ENCODE measurements at places on chromosomes 2 and 18. TPM values are rescaled to one million over a fixed set of nuclear protein-coding genes. Genes with fewer than 3 reads are reported as not detected.

DNA sequence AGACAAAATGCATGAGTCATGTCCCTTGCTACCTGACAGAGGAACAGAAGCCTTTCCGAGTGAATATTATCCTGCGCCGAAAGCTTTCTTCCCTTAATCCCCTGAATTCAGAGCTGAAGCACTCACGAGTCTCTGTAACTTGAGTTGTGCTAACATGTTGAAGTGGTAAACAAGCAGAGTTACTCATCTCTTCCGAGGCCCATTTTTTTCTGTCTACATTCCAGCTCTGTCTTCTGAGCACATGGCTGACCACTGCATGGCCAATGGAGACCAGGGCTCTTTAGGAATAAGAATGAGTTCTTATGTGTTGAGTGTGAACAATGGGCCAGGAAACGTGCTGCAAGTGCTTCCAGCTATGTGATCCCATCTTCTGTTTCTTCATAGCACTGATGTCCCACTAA lies 73.1 kb upstream of the PID1 start:
- no peak for DNase-seq

EIF5B gene
- total RNA-seq, result 79.5 TPM

DNA sequence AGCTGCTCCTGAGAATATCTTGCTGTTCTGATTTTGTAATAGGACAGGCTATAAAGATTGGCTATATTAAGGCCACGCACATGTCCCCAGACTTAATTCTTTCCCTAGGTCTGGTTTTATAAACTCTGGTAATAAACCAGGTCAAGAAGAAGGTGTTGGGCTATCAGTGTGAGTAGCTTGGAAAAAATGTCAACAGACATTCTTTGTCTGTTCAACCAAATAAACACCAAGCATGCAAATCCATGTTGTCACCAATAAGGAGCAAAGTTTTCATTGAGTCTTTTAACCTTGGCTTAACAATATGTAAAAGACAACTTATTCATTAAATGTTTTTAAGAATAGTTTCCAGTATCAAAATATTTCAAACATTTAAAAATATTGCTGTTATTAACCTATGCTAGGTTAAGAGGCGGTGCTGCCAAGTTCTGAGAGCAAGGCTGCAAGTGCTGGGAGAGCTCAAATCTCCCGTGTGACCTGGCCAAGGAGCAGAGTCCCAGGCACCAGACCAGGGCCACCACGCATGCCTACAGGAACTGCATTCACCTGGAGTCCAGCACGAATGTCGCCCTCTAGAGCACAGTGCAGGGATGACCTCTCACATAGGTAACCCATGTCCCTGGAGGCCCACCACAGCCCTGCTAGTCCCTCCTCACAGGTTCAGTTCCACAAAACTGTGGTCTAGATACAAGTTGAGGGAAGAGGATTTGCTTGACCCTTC lies 120.5 kb upstream of the POU3F3 start:
- peak; percentile 61 for DNase-seq

DNA sequence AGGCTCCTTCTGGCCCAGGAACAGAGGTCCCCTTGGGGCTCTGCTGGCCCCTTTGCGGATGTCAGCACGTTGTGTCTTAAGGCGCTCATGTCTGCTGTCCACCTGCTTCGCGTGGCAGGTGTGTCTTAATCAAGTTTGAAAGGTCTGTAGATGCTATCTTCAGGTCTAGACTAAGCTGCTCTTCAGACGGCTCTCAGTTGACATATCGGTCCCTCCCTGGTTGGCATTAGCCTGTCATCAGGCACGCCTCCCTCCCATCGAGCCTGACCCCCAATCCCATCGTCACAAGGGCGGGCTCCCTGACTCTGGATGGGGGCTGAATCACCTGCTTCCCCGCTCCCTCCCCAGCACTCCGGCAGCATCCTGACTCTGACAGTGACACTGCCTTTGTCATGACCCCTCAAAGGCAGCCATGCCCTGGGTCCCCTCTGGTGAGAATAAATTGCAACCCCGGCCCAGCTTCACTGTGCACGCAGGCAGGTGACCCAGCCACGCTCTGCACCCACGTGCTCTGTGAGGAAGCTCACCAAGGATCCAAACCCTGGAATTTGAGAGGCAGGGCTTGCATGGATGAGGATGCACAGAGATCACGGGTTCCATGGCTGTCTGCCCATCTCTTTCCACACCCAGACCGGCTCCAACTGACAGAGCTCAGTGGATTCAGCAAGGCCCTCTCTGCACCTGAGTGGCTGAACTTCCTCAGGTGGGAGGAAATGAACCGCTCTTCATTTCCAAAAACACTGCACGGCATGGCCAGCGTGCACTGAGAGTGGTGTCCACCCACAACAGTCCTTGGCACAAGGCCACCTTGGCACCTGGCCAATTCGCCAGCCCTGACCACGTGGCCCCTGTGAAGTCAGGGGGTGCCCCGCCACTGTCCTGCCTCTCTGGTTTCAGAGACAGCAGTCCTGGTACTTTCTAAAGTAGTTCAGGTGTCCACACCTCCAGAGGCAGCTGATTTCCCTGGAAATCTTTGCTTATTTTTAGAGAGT lies 110.2 kb upstream of the GPC1 start:
- no peak for DNase-seq

DNA sequence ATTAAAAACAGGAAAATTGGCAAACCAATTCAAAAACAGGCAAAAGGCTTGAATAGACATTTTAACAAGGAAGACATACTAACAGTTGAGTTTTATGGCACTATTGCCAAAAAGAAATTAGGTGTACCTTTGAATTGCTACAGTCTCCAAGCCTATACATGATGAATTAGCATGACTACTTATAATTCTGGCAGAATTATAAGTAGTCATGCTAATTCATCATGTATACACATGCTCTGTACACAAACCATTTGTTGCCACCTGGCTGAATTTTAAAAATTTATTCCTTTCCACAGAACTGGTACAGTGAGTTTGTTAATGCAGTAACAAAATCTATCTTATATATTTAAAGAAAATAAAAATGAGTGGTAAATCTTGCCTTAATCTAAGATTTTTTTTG lies 1332.0 kb upstream of the CRIM1 start:
- DNase-seq, result no peak

DNA sequence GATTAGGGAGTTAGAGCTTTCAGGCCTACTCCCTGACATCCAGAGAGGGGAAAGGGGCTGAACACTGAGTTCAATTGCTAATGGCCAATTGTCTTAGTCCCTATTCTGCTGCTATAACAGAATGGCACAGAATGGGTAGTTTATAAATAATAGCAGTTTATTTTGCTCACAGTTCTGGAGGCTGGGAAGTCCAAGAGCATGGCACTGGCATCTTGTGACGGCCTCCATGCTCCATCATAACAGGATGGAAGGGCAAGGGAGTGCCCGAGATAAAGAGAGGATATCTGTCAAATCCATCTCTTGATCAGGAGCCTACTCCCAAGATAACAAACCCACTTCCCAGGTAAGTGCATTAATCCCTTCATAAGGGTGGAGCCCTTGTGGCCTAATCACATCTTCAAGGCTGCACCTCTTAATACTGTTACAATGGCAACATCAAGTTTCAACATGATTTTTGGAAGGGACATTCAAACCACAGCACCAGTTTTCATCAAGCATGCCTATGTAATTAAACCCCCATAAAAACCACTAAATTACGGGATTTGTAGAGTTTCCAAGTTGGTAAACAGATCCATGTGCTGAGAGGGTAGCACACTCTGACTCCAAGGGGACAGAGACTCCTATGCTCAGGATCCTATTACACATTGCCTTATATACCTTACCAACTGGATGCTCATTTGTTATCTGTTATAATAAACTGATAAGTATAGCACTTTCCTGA lies 44.6 kb downstream of the BAZ2B start:
- no peak for DNase-seq

DNA sequence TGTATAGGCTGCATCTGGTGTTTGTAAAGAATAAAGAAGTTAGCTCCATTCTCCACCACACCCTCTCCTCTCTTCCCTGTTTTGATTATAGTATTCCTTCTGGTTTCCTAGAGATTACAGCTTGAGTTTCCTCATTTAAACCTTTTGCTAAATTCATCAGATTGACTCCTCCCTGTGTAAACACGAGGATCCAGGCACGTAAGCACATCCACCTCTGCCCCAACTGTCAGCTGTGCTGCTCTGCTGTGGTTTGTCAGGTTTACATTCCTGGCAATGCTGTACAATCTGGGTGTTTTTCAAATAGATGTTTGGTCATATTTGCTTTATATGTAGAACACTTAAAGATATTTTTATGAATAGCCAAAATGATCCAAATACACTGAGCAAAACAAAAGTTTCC lies 302.8 kb downstream of the PTGR3 start:
- no peak for DNase-seq

GRCh38 chr2:47867205-47867604 lies 39.1 kb downstream of the FBXO11 start:
- DNase-seq, result no peak

CELF4 gene
- 0.11 TPM for total RNA-seq

SERPINB10 gene
- not detected for total RNA-seq

MBOAT2 gene
- total RNA-seq, result 12.6 TPM

DSG2 gene
- 32.1 TPM for total RNA-seq

CHRNG gene
- total RNA-seq, result not detected

- no peak for DNase-seq
Observed at GRCh38 chr18:36610661-36611060, 218.1 kb downstream of the TPGS2 start.

DNA sequence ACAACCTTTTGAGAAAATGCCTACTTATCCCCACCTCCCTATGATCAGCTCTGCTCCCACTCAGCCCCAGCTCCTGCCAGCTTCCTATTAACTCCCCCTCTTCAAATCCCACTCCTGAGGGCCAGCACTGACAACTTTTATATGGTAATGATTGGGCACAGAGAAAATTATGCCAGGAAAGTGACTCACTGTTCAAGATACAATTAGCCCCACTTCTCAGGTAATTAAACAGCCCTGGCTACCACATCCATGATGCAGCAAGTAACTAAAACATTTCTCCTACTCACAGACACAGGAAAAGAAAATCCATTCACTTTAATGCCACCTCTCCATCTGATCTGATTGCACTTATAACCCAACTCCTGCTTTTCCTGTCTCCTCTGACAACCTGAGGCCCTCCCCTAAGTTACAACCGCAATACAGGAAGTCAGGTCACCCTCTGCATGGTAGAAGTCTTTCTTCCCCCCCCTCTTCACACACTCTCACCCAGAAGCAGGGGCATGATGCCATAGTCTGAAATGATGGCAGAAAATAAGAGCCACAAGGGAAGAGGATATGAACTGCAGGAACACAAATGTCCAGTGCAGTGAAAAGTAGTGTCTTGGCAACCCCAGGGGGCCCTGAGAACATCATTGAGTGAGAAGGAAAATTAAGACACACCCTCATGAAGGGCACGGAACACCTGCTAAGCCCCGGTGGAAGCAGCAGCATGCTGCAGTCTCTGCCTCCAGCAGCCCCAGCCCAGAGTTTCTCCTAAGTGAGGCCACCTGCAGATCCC lies 54.4 kb downstream of the STK39 start:
- DNase-seq, result no peak

IRS1 gene
- total RNA-seq, result 27.9 TPM

EDAR gene
- 0.95 TPM for total RNA-seq

VSNL1 gene
- 0.60 TPM for total RNA-seq

DNA sequence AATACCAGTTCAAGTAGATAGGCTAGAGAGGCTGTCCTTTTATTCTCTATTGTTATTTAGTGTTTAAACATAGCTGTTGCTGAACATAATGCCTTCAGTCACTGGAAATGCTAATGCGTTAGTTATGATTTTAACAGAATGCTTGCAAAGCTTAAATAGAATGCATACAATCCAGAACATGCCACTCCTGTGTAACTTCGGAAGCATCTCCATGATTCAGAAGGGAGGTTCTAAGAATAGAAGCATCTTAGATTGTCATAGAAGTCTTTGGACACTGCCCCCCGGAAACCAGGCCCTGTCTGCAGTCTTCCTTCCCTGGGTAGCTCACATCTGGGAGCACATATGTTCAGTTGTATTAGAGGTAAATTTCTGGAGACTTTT lies 73.2 kb downstream of the ZNF532 start:
- no peak for DNase-seq

GAREM1 gene
- total RNA-seq, result 0.51 TPM

GRCh38 chr18:63836456-63836855 lies 51.0 kb upstream of the SERPINB2 start:
- DNase-seq, result no peak

- DNase-seq, result no peak
Observed at GRCh38 chr2:12304564-12305171, 412.1 kb upstream of the TRIB2 start.

DNA sequence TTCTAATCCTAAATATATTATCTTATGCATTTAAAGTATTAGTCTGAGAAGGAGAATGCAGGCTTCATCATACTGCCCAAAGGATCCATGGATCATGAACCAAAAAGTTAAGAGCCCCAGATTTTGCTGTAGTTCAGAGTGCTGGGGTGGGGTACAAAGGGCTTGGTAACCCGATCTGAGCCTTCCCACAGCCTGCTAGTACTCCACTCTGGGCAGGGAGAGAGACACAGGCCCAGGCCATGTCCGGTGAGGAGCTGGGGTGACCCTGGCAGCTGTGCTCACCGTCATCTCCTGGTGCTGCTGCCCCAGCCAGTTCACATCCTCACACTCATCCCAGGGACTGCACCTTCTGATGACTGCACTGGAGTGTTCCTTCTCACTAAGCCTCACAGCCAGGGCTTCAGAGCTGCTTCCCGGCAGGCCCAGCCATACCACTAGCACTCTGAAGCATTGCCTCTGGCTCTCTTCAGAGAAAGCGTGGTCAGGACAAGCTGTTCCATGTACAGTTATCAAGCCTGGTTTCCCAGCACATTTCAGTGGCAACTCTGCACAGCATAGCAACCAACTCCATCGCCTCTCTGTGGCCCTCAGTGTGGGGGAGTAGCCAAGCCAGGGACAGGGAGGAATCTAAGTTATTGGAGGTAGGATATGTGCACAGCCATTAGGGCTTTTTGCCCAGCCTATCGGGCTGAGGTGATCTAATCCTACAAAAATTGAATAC lies 189.0 kb upstream of the CTAGE1 start:
- DNase-seq, result no peak

DNA sequence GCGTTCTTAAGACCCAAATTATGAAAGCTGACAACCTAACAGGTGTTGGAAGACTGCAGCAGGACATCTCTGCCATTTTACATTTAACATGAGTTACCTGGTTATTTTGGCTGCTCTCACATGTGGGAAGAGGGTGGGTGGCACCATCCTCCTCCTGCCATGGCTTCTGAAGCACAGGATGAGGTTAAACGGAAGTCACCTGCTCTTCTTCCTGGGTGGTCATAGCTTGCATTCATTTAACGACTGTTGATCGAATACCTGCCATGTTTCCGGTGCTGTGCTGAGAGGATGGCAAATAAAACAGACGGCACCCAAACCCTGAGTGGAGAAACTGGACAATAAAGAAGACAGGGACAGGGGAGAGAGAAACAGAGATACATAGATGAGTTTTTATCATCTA lies 118.0 kb downstream of the RHBDD1 start:
- DNase-seq, result no peak
